ENCODE measurements at places on chromosomes 13 and 19. TPM values are rescaled to one million over a fixed set of nuclear protein-coding genes. Genes with fewer than 3 reads are reported as not detected.
A peak's percentile ranks its signal among the peaks of the same experiment; 100 is the strongest.

GRCh38 chr13:19695829-19696228 lies 62.4 kb downstream of the MPHOSPH8 start:
- no peak for DNase-seq

Gene CYP2A7
- not detected for total RNA-seq

DNA sequence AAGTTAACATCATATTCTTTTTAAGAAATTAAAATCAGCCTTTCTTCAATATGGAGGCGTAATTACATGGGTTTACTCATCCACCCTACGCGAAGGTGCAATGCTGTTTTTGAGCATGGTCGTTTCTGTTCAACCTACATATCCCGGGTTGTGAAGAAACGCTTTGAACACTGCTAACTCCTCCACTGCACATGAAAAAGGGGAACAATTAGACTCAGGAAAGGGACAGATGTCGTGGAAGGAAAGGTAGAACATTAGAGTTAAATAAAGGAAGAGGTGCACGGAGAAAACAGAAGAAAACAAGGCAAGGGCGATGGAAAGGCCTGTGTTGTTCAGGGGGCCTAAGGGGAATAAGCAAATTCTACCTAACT lies 4.1 kb downstream of the ZIC5 start:
- peak; percentile 38 for DNase-seq

GRCh38 chr19:29843180-29844051 lies 31.6 kb downstream of the CCNE1 start:
- peak; percentile 36 for DNase-seq

Gene ZNF837
- total RNA-seq = 4.2 TPM

Gene PTH2
- not detected for total RNA-seq

GRCh38 chr19:3563709-3564524 lies 6.5 kb upstream of the MFSD12 start:
- no peak for DNase-seq

All from B cell (primary cell).